DND-41 (cell line): ENCODE measurements at places on chromosomes 5 and 9.

GRCh38 chr9:97615439-97616072 is 17.6 kb downstream of the TSTD2 start:
- DNase-seq = peak; percentile 59

DNA sequence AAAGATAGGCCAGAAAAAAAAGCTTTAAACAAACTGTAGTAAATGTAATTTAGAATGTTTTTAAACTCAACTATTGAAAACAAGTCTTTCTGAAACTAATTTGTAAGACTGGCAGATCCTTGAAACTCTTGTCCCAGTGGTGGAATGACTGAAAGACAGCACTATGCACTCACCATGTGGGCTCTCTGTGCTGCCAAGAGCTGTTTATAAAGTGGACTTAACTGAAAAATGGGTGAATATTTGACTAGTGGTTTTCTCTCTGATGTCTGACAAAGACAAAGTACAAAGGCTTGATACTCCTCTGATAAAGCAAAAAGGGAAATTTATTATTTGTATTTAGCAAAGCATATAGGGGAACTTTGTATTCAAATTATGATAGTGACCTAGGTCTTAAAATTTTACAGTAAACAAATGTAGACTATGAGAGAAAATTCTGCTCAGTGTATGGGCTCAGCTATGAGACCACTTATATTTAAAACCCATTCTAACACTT is 635.4 kb downstream of the NR2F1-AS1 start:
- no peak for DNase-seq

DNA sequence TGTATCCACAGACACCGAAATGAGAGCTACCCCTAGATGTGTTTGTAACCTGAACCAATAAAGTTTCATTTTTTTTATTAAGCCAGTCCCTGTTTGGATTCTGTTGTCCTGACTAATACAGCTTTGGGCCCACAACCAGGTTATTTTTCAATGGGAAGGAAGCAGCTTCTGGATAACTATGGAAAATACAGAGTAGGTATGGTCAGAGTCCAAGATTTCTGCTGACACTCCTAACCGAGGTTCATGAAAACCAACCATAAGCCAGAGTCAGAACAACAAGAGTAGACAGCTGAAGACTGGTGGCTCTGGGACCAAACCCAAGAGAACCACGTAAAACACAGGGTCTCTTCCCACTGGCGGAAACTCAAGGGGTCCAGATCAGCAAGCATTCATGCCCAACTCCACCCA is 10.8 kb downstream of the KLF9 start:
- DNase-seq = no peak

GRCh38 chr9:116451500-116452115 is 235.5 kb upstream of the TRIM32 start:
- no peak for DNase-seq

DNA sequence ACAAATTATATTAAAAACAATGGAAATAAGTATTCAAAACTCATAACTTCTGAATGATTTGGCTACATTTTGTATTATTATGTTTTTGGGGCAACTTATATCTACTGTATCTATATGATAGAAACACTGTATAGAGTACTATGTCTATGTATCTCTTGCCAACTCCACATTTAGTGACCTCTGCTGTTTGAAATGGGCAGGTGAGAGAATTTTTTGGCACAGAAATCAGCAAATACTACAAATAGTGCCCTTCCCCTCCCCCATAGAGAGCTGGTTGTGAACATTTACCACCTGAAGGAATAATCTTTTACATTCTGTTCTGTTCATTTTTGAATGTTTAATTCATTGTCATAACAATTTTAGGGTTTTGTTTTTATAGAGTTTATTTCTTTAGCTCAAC is 545.3 kb downstream of the PDE4D start:
- DNase-seq = no peak

- no peak for DNase-seq
These were observed 154.1 kb downstream of the MAT2B start for GRCh38 chr5:163659568-163659902.

- DNase-seq = peak; percentile 26
These were observed 39.6 kb upstream of the DMXL1 start for GRCh38 chr5:119031011-119031886.

DNA sequence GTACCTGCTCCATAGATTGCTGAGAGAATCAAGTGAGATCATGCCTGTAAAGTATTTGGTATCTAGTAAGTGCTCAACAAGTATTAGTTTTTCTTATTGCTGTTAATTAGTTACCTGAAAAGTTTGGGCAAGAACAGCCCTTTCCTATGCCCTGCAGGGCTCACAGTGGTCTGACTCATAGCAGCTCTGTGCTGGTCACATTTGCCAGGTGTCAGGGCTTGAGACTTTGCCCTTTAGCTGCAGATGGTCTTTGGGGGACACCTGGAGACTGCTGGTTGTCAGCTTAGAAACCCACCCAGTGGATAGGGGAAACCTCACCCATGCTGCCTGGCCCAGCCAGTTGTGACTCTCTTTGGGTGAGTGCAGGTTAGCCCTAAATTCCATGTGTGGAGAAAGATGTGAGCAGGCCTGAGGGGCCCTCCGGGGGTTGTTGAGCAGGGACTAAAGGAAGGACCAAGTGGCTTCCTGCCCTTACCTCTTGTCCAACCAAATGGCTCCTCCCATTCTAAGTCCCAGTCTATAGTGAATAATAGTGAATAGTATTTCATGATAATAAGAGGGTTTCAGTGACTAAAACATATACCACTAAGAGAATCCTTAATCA is 9.0 kb downstream of the COL27A1 start:
- DNase-seq = no peak

- DNase-seq = no peak
These were observed 2.8 kb downstream of the NPR3 start for GRCh38 chr5:32713770-32714381.

DNA sequence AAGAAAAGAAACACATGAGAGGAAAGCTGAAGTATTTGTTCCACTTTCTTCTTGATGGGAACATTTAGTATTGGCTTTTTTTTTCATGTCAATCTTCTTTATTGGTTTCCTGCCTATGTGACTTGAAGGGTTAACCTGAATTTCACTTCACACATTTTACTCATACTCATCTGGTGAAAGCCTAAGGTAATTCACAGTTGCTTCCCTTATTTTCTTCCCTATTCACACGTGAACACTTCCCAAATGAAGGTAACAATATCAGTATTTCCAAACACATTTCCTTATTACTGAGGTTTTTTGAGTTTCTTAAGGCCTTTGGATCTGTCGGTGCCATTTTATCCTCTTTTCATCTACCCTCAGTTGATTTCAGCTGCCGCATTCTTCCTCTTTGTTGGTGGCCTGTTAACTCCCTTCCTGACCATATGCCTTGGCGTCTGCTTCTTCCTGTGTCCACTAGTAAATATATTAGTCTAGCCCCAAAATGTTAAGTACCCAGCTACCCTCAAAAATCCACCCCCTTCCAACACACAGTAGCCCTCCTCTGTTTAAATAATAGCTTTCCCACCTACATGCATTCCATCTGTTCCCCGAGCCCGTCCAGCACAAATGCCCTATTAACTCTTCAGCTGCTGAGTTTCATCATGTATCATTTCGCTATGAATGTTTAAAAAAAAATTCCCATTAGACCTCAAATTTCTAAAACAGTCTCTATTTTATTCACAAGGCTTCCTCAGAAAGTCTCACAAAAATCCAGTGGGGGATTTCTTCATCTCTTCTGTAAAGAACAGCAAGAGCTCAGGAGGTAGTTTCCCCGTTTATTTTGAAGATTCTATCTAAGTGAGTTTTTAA is 97.3 kb downstream of the USP20 start:
- DNase-seq = no peak

DNA sequence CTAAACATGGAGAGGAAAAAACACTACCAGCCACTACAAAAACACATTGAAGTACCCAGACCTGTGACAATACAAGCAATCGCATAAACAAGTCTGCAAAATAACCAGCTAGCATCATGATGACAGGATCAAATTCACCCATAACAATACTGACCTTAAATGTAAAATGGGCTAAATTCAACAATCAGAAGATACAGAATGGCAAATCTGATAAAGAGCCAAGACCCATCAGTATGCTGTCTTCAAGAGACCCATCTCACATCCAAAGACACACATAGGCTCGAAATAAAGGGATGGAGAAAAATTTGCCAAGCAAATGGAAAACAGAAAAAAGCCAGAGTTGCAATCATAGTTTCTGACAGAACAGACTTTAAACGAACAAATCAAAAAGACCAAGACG is 294.4 kb downstream of the MEF2C start:
- no peak for DNase-seq

- DNase-seq = no peak
These were observed 39.0 kb downstream of the TMEM232 start for GRCh38 chr5:110687485-110687884.

- no peak for DNase-seq
These were observed 68.8 kb upstream of the NTRK2 start for GRCh38 chr9:84600739-84601138.

- no peak for DNase-seq
These were observed 60.3 kb upstream of the PJA2 start for GRCh38 chr5:109469896-109470662.

DNA sequence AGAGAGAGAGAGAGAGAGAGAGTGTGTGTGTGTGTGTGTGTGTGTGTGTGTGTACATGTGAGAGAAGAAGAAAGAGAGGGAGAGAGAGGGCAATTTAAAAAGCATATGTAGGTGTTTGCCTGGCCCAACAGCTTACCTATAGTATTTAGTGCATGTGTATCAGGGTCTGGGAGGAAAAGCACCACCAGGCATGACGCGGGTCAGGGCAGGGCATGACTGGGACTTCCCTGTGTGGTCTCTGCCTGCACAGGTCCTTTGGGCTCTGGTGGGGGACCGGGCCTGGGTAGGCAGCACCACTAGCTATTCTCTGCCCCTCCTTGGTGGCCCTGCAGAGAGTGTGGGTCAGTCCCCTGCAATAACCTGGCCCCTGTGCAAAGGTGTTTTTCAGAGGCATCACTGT is 16.1 kb downstream of the IL9 start:
- DNase-seq = no peak

DNA sequence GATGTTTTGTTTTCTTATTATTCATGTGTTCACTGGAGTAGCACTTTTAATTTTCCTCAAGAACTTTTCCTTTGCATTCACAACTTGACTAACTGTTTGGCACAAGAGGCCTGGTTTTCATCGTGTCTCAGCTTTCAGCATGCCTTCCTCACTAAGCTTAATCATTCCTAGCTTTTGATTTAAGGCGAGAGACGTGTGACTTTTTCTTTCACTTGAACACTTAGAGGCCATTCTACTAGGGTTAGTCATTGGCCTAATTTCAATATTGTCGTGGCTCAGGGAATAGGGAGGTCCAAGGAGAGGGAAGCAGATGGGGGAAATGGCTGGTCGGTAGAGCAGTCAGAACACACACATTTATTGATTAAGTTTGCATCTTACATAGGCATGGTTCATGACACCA is 94.0 kb downstream of the ZNF462 start:
- DNase-seq = no peak

GRCh38 chr9:85142496-85142911 is 473.0 kb downstream of the NTRK2 start:
- DNase-seq = no peak

DNA sequence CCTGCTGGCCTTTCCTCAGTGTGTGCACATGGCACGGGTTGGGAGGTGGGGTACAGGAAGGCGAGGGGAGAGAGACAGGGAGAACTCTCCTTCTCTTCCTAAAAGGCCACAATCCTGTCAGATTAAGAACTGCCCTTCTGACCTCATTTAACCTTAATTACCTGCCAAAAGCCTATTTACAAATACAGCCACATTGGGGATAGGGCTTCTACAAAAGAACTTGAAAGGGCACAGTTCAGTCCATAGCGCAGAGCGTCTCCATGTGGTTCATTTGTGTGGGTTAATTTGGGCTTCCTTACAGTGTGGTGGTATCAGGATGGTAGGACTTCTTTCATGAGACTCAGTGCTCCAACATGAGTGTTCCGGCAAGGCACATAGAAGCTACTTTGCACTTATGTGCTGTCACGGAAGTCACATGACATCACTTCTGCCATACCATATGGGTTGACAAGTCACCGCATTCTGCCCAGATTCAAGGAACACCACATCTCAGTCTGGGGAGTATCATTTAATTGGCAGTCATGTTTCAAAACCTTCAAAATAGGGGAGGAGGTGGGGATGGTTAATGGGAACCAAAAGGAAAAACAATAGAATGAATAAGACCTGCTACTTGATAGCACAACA is 46.8 kb downstream of the NLN start:
- DNase-seq = no peak

GRCh38 chr5:115231598-115231997 is 31.1 kb downstream of the PGGT1B start:
- no peak for DNase-seq

- no peak for DNase-seq
These were observed 262.1 kb downstream of the ENC1 start for GRCh38 chr5:74378464-74378863.

DNA sequence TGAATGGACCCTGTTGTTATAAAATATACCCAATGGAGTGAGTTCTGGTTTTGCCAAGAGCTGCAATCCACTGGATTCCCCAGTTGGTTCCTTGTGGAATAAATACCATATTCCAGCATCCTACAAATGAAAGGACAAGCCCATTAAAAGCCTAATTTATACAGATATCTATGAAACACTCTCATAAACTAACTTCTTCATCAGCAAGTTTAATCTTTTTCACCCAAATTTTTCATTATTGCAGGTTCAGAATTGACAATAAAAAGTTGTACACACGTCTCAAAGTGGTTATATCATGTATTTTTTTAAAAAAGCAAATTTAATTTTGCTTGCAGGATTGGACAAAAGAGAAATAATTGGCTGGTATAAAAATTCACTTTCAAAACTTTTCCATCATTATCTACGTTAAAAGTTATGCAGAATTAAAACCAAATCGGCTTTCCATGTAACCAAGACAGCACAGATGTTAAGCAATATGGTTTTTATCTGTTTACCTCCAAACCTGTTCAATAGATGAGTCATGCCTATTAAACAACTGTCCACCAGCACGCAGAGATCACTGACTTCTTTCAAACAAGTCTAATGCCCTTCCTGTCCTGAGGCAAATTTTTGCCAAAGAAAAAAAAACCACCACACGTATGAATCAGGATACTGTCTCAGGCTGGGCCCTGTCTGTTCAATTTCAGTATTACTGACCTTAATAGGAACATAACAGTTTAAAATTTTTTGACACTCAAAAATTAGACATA is 42.5 kb downstream of the CEMIP2 start:
- no peak for DNase-seq

- DNase-seq = no peak
These were observed 323.6 kb downstream of the SEMA5A start for GRCh38 chr5:9222054-9222976.

DNA sequence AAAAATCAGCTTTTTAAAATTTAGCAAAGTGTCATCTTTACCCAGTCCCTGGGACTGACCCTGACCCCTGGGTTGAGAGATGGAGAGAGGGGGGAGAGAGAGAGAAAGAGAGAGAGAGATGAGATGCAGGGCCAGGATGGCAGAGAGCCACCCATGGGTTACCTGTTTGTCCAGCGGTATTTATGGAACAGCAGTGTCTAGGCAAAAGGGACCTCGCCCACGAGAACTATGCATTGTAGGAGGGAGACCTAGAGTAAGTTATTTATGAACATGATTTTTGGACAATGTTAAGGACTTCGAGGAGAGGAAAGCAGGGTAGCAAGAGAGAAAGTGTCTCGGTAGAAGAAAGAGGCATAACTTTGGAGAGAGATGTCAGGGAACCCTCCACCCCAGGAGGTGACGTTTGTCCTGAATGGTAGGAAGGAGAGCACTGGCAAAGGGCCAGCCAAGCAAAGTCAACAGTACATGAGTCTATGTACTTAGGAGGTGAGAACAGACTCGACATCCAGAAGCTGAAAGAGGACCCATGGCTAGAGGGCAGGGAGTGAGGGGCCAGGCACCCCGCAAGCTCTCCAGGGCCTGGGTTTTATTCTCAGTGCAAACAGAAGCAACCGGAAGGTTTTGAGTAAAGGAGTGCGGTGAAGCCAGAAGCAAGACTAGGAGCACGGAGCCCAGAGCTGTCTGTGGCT is 30.5 kb upstream of the MSX2 start:
- DNase-seq = no peak

- DNase-seq = no peak
These were observed 59.7 kb downstream of the ELL2 start for GRCh38 chr5:95901676-95902627.
